Effector memory CD8-positive, alpha-beta T cell (primary cell): ENCODE measurements at places on chromosomes 4 and X.
A peak's percentile ranks its signal among the peaks of the same experiment; 100 is the strongest.

GRCh38 chr4:40114206-40114605, 57.6 kb downstream of the N4BP2 start:
- DNase-seq: no peak

DNA sequence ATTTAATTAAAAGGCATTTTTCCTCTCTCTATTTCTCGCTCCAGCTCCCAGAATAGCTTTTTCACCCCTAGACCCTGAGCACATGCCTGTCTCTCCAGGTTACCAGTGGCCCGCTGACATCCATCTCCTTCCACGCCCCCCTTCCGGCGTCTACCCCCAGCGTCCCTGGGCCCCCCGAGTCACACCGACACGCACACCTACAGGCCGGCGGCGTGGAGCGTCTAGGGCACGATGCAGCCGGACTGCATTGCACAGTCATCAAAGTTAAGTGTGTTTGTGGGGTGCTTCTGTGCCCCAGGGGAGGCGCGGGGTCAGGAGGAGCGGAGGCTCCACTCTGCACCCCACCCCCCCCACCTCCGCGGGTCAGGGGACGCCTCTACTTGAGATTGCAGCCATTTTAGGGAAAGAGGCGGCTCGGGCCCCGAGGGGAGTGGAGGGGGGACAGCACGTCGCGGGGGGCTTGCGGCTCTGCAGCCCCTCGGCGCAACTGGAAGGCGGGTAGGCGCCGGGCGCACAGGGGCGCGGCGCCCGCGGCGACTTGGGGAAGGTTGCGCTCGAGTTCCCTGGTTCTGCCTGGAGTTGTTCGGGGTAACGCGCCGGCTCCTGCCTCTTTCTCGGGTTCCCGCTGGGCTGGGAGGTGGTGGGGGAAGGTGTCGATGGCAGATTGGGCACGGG, 112.7 kb downstream of the DHX15 start:
- no peak for DNase-seq

DNA sequence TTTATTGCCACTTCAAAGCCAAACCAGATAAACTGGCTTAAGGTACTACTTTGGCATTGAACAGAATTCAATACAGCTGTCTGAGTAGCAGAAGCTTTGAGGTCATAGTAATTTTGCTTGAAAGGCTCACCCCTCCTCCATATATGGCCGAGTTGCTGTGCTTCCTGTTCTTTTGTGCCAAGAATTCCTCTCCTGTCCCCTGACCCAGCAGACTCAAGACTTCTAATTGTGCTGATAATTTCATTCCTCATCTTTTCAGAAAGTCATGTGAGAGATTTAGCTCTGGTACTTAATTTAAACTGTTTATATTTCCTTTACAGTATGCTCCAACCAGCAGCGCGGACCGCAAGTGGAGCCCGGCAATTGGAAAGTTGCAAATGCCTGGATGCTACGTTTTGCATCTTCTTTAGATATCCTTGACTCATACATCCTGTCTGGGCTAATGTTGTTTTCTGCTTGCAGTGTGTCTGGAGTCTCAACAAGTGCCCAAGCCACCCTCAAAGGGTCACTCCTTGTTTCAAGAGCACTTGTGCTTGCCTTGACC, 373.4 kb downstream of the PDGFC start:
- no peak for DNase-seq

DNA sequence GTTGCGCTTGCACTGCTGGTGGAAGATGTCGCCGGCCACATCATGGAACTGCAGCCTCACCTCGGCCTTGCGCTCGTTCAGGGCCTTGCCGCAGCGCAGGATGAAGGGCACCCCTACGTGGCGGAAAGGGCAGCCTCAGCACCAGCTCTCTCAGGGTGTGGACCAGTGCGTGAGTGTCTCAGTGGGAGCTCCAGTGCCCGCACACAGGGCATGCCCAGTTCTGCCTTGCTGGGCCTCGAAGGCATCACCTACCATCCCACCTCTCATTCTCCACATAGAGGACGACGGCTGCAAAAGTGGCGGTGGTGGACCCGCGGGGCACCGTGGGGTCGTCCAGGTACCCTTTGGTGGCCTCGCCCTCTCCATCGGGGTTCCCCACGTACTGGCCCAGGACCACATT, 14.0 kb downstream of the G6PD start:
- no peak for DNase-seq

- DNase-seq: no peak
Measured at GRCh38 chr4:148116969-148117368, 325.2 kb downstream of the NR3C2 start.

- DNase-seq: no peak
Measured at GRCh38 chr4:97270051-97270450, 873.2 kb downstream of the STPG2 start.

GRCh38 chr4:159290321-159291030, 187.6 kb downstream of the RAPGEF2 start:
- DNase-seq: no peak

DNA sequence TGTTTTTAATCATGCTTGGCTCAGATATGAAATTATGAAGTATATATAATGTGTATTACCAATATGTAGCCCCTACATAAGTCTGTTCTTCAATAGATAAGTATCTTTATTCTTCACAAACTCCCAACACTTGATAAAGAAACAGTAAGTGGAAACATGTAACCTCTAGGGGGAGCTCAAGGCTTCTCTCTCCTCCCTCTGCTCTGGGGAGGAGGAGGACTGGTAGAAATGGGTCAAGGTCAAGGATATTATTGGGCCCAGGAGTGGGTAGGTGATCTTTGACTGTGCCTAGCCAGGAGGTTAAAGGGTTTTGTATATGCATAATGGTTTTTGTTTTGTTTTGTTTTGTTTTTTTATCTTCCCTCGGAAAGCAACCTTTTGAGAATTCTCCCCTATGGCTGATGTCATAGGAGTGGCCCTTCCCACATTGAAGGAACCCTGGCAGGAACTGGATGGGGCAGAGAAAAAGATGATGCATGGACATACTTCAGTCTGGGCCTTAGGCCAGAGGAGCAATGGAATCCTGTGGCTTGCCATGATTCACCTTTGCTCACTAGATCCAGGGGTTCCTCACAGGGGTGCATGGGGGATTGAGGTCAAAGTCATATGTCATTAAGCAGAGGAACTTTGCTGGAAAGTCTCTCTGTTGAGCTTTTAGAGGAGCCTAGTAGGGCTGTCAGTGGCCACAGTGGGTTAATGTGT, 460.3 kb downstream of the MID1IP1 start:
- DNase-seq: no peak

GRCh38 chrX:48071064-48071985, at the start of gene ZNF630:
Gene ZNF630 (minus strand): TSS chrX:48071640. CDS start chrX:48066886, 4,754 bp downstream.
- DNase-seq: peak; percentile 20

DNA sequence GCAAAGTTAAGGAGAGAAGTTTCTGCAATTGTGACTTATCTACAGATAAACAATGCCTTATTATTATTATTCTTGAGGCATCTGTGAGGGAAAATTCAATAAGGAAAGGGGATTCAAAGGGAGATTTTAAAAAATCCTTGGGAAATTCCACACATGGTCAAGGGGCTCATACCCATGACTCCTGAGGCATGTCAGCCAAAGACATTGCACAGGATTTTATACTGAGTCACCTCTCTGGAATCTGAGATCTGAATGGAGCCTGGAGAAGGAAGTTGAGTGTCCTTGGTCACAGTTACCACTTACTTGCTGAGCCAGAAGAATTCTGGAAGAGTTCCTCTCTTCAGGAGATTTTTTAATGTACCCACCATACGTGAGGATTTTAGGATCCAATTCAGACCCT, 14.4 kb upstream of the CXCL8 start:
- no peak for DNase-seq

GRCh38 chr4:39319676-39320075, 46.5 kb downstream of the RFC1 start:
- DNase-seq: no peak

GRCh38 chr4:144647095-144647561, 1.2 kb downstream of the HHIP start:
- no peak for DNase-seq

DNA sequence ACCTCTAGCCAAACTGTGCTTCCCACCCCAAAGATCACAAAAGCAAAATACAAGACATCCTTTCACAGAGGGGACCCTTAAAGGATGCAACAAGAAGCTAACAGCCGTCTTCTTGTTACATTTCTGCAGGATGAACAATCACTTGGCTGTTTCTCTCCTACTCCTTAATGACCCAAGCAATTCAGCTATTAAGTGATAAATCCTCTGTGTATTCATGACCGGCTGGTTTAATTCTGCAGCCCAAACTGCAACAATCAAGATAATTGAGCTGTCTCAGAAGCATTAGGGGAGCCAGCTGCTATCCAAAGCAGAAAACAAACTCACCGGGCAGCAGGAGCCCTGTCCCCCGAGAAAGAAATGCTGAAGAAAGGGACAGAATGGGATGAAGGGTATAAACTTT, 85.9 kb upstream of the ACSL4 start:
- no peak for DNase-seq

GRCh38 chr4:6035786-6036185, 17.6 kb upstream of the C4orf50 start:
- DNase-seq: no peak
